Stimulated activated CD8-positive, alpha-beta memory T cell treated with anti-CD3 and anti-CD28 coated beads, Interleukin-4, amount 100 ng/mL, for 4 hours (primary cell): ENCODE measurements at places on chromosomes 4 and X.

GRCh38 chrX:139429913-139430312 lies 100.6 kb upstream of the F9 start:
- DNase-seq = no peak

DNA sequence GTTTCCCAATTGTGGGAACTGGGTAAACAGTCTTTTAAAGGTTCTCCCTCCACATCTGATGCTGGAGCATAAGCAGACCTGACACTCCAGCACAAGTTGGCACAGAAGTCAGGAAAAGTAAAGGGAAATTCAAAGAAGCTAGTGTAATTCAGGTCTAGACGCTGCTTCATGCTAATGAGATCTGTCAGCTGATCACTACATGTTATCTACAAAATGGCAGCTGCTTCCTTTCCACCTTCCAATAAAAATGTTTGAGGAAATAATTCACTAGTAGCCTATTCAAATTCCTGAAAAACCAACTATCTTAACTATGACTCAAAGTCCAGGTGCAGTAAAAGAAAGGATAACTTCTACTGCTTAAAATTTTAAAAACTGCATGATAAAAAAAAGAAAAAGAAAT lies 29.3 kb downstream of the DCAF8L2 start:
- DNase-seq = no peak

DNA sequence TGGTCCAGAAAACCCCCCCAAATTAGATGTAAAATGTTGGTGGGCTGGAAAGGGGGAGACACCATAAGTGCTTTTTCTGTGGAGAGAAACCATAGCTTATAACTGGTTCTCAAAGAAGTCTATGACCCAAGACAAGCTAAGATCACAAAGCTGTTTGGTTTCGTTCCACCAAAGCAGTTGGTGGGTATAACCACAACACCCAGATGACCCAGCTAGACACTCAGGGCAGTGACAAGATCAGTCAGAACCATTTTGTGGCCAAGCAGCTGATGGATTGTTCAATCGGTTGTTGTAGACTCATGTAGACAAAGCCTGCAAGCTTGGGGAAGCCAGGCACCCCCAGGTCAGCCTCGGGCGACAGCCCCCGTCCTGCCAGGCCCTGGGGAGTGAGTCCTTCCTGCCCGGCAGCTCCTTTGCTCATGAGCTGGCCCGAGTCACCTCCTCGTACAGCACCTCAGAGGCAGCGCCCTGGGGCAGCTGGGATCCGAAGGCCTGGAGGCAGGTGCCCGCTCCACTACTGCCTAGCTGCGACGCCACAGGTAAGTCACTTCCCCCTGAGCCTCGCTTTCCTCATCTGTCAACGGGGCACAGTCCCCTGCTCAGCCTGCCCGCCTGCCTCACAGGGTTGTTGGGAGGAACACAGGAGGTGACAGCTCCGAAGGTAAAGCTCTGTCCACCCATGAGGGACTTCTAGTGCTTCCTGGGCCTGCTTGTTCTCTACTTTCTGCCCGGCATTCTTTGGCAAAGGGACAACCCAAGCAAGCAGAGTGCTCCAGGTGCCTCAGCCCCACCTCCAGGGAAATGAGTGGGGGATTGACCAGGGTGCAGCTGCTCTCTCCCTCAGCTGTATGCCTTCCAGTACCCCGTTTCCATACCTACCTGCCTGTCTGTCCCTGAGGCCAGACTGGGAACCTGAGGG lies 65.2 kb upstream of the MTM1 start:
- DNase-seq = no peak

- no peak for DNase-seq
Measured at GRCh38 chr4:47031011-47031678, at the start of gene GABRB1. GABRB1 (plus strand) TSS chr4:47031567.

GRCh38 chrX:96432647-96433046 lies 252.0 kb upstream of the DIAPH2 start:
- no peak for DNase-seq

DNA sequence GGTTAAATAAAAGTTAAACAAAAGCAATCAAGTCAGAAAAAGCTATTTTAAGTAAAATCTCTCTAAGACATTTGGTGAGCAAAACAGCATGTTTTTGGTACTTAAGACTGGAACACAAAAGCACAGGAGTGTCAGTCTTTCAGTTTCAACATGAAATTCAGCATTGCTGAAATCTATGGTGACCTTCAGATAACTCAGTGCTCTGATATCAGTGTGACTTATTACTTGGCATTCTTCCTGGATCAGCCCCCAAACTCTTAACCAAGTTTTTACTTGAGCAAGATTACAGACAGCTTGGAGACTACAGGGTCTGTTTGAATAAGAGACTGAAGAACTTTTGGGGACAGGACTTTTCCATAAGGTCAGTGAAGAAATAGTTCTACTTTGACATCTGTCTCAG lies 437.2 kb downstream of the RAPGEF2 start:
- no peak for DNase-seq

DNA sequence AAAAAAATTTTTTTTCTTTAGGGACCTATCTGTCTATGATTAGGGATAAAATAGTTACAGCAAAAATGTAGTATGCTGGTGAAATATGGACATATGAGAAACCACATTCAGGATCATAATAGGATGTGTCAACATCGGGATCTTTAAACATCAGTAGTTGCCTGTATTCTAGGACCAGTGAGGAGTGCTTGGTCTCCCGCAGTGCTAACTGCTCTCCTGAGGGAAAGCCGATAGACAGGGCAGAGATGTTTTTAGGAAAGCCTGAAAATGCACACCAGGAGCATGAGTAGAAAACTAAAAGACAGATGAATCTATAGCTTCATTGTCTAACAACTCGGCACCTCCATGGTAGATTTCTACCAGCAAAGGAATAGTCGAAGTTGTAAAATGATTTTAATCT lies 178.1 kb upstream of the SMIM31 start:
- DNase-seq = no peak

DNA sequence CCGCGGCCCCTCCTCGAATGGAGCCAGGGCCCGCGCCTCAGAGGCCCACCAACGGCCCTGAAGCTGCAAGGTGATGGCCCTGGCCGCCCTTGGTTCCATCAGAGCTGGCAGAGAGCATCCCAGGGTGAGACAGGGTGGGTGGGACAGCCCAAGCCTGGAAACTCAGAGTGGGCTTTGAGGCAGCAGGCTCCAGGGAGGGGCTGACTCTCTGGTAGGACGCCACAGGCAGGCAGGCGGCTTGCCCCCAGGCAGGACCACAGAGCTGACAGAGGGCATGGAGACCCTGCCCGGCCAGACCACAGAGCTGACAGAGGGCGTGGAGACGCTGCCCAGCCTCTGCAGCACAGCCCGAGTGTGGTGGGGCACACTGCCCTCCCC lies 4.8 kb downstream of the MYL5 start:
- DNase-seq = no peak

DNA sequence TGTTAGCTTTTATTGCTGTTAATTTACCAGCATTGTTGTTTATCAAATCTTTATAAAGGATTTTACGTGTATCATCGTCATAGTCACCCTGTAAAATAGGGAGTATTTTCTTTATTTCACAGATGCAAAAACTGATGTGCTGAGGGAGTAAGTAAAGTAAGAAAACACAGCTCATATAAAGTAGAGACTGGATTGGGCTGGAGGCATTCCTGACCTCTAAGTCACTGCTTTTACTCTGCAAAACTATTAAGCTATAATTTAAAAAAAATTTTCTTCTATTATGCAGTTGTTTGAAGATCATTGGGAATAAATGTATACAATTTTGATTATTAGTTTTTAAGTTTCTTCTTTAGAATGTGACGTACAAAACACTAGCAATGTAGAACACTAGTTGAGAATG lies 45.9 kb downstream of the NUDT6 start:
- DNase-seq = no peak

DNA sequence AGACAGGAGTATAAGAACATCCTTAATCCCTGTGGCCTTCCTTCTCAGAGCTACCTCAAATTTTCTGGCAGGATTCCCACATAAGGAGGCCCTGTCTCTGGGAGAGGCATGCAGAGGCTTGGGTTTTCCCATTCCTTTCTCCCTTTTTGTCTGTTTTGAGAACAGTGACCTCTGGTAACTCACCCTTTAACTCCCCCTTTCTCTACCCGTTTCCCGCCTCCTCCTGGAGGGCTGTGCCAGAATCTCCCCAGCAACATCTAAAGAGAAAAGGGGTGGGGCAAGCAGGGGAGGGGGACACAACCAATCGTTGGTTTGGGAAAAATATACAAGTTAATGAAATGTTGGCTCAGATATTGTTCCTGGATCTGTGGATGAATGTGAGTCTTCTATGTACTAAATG lies 303.7 kb upstream of the IRS4 start:
- no peak for DNase-seq

- no peak for DNase-seq
Measured at GRCh38 chr4:117560329-117560728, 474.0 kb upstream of the NDST3 start.

GRCh38 chrX:130498653-130499274 lies 97.0 kb downstream of the RBMX2 start:
- DNase-seq = no peak

GRCh38 chr4:3229328-3229727 lies 19.6 kb upstream of the MSANTD1 start:
- DNase-seq = no peak

GRCh38 chrX:129600981-129601424 lies 53.8 kb downstream of the APLN start:
- DNase-seq = no peak

DNA sequence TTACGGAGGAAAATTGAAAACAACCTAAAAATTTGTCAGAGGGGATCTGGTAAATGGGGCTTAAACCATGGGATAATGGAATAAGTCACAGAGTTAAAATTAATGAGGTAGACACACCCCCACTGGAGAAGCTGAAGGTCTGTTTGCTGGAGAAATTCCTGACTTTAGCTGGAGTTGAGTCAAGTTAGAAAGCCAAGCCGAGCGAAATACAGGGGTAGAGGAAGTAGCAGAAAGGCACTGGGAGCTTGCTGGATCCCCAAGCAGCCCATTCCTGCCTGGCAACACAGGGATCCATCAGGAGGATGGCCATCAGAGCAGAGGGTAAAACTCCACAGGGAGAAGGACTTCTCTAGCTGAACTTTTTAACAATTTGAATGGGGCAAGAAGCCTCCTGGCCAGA lies 163.8 kb downstream of the ATRX start:
- no peak for DNase-seq

- DNase-seq = no peak
Measured at GRCh38 chr4:11165052-11165451, 263.6 kb downstream of the HS3ST1 start.

DNA sequence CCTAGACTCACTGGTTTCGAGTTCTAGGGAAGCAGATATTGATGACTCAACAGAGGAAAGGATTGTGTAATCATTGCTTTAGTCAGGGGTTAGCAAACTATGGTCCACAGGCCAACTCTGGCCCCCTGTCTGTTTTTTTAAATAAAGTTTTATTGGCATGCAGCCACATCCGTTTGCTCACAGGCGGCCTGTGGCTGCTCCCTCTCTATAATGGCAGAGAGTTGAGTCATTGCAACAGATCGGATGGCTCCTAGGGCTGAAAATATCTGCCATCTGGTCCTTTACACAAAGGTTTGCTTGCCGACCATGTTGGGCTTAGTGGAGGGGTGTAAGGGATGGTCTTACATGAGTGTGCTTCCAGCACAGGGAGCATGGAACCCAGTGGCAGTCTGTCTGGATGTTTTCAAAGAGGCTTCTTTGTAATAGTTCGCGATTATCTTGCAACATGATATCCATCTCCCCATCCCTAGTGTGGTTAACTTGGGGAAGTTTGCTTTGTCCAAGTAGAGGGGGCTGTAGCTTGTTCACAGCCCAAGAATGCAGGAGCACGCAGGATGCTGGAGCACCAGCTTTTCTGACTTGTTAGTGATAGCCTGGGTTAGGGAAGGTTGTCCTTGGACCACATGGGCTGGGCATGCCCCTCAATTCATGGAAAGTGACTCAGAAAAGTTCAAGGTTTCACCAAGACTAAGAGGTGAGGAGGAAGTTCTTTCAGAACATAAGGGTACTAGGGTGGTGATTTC lies 59.3 kb upstream of the CLDN34 start:
- DNase-seq = no peak

- DNase-seq = no peak
Measured at GRCh38 chr4:74056858-74057562, 18.5 kb upstream of the CXCL3 start.

GRCh38 chr4:55358668-55359067 lies 12.6 kb downstream of the SRD5A3 start:
- no peak for DNase-seq

GRCh38 chrX:153727123-153727931 lies 2.7 kb downstream of the ABCD1 start:
- DNase-seq = no peak

- DNase-seq = no peak
Measured at GRCh38 chr4:101345271-101345595, 2.1 kb downstream of the PPP3CA start.

DNA sequence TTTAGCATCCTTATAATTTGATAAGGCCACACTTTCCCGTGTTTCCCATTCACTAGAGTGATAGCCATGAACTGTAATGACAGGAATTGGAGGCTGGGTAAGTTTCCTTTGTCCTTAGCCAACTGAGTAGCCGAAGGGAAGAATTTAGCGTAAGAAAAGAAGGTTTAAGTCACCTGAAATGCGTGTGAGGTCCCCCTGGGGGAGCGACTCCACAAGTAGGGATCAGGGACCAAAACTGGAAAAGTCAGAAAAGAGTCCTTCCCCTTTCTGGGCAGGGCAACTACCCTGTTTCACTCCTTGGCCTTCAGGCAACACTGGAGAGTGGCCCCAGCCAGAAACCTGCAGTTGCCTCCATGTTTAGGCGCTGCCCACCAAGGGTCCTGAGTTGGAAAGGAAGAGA lies 81.6 kb upstream of the MED14 start:
- no peak for DNase-seq

DNA sequence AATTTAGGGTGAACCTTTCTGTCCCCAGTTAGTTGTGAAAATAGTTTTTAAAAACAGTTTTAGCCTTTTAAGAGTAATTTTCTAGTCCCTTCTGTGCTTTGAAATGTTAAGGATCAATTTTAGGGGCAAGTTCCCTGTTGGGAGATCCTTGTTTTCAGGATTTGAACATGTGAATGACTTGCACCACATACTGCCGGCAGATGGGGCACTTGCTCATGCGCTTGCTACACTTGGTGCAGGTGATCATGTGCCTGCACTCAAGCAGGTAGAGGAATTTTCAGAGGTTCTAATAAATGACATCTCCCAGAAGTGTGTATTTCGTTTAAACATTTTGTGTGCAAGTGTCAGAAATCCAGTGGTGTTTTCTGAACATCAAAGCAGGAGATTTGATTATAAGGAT lies 195.9 kb downstream of the CHM start:
- no peak for DNase-seq

DNA sequence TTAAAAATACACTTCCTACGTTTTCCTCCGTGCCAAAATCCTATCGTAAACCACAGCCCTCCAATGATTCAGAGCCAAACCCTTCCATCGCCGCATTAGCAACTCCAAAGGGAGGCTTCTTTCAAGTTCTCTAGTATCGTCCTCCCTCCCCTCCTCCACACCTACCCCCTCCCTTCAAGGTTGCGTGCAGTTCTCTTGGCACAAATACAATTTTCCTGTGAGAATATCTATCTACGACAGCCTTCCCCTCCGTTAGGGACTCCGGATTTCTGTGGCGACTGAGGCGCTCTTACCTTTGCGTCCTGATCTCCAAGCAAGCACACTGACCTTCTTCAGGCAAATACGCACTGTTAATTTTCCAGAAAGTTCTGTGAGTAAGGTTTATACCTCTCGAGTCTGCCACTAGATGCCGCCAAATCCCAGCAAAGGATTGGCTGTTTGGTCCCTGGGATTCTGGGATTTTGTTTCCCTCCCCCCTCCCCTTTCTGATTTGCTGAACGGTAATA lies 1.2 kb upstream of the MORF4L2 start:
- no peak for DNase-seq
